ENCODE measurements at places on chromosomes 7 and 10.

DNA sequence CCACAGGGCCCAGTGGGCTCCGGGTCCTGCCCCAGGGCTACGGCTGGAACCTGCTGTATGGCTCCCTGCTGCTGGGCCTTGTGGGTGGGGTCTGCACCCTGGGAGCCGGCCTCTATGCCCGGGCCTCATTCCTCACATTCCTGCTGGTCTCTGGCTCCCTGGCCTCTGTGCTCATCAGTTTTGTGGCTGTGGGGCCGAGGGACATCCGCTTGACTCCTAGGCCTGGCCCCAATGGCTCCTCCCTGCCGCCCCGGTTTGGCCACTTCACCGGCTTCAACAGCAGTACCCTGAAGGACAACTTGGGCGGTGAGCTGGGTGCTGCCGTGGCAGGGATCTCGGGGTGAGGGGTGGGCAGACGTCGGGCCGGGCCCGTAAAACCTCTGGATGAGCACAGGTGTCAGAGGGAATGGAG lies 4.4 kb downstream of the SLC12A9 start:
- DNase-seq: no peak

DNA sequence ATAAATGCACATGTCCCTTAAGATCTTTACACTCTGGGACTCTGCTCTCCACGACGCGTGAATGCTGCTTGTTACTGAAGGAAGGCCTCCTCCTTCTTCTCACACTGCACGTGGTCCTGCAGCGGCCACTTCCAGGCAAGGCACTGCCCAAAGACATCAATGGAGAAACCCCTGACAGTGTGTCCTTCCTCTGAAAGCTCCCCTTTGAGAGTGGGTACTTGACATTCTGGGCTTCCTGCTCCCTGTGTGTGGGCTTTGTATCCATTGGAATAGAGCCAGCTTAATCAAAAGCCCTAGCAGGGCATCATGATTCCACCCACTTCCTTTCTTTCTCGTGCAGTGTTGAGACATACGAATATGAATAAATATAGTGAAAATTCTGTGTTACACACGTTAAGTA lies 69.7 kb upstream of the STK17A start:
- no peak for DNase-seq

DNA sequence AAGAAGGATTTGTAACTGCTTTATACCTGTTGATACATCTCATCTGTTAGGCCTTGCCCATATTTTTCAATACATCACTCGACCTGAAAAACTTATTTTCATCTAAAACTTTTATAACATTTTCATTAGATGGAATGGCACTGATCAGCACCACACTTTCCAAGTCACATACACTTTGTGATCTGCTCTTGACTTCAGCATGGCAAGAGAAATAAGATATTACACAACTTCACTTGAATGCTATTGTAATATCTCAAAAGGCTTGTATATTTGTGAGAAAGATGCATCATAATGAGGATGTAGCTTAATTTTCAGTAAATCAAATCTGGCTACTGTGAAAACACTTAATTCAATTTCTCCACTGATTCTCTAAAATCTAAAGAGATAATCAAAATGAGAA lies 126.2 kb downstream of the MICU1 start:
- DNase-seq: no peak

DNA sequence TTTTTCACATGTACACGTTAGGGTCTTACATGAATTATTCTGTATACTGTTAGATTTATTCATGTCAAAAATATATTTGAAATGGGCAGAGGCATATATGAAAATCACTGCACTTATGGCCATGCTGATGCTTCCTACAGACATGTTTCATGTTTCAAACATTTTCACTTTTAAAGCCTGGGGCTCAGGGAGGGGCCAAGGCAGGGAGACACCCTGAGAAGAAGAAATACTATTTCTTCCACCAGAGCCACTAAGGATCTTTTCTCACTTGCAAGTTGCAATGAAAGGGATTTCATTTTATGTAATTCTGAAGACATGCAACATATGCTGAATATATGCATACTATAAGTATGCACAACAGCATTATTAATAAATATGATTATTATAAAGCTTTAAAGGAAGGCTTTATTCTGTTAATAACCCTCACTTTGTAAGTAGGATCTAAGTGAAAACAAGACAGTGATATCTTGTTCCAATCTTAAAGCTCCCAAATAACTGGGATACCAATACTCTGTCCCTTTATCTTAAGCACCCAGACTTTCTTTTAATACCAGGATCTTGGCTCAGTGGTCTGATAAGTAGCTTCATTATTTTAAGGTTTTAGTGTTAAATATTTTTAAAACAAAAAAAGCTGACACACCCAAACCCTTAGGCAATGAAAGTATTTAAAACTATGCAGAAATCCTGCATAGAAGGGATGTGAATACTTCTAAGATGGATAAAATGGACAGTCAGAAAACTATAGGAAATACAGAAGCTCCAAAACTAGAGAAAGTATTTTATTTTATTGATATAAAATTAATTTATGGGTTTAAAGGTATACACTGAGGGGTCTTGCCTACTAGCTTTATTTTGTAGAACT lies 148.0 kb downstream of the SNX13 start:
- DNase-seq: no peak

DNA sequence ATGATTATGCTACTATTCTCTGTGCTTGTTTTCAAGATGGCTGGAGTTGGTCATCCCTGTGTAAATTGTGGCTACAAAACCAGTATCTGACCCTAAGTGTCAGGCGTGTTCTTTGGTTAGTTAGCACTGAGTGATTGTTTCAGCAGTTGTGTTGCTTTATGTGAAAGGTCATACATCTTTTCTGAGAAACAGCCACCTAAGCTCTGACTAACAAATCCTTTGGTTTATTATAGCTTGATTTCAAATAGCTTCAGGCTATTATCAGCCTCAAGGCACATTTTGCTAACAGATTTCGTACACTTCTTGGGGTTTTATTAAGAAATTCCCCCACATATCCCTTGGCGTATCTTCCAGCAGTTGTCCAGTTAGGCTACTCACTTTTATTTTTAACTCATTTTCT lies 4.8 kb upstream of the ADRB1 start:
- DNase-seq: no peak

DNA sequence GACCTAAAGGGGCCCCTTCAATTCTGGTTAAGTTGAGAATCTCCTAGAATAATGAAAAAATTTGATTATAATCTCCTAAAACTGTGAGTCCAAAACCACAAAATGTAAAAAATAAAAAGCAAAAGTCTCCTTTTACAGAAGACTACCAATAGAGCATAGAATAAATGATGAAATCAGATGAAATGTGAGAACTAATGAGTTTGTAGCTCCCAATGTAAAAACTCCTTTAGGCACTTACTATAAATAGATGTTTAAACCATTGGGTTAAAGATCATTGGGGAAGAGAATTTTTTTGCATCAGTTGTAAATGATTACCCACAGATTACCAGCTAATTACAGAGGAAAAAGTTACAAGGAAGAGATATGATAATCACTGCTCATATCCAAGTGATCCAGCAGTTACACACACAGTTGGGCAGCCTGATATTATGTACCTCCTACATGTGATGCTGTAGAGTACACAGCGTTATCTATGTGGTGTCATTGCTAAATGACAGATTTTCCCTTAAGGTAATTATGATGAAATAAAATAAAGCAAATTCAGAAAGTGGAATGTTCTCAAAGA lies 282.7 kb upstream of the SEMA3D start:
- DNase-seq: no peak

DNA sequence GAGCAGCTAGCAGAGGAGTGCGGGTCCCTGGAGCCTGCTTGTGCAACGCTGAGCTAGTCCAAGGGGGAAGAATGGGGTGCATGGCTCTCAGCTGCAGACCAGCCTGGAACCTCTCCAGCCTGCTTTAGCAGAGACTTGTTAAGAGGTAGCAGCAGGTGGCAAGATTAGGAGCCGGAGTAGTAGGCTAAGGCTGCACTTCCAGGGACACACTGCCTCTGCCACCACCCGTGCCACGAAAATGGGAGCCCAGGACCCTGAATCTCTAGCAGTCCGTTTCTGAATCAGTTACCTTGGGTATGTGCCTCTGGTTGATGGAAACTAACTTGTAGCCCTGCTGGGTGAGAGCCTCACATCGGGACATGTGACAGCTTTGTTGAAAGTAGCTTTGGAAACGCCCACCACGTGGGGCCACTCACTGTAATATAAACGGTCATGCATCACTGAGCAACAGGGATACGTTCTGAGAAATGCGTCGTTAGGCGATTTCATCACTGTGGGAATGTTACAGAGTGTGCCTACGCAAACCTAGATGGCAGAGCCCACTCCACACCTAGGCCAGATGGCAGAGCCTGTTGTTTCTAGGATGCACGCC lies 25.9 kb downstream of the HTRA1 start:
- no peak for DNase-seq

DNA sequence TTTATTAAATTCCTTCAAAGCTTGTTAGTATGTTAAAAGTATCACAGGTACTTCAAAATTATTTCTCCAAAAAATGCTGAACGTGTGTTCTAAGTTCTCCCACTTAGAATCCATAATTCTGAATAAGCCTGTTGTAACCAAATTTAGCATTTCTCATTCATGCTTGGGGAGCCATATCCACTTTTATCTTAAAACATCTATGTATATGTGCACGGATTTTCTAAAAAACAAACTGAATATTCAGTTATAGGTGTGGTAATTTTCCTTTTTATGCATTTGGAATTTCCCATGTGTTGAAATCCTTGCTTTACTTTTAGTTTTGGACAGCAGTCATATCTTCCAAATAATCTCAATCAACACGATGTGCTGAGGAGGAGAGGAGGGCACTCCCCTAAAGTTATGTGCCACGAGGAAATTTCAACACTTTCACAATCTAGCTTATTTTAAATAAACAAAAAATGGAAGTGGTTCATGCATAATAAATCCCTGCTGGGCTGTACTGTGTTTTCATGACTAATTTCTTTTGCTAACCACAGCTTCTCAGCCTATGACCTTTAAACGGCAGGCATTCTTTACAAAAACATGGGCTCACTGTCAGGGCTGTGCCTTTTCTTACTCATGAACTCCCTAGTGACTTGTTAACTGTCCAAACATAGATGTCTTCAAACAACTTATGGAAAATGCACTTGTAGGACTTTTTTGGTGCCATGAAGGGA lies 380.3 kb upstream of the SEMA3C start:
- DNase-seq: no peak

GRCh38 chr10:125023255-125023654 lies 81.3 kb downstream of the ZRANB1 start:
- DNase-seq: no peak

DNA sequence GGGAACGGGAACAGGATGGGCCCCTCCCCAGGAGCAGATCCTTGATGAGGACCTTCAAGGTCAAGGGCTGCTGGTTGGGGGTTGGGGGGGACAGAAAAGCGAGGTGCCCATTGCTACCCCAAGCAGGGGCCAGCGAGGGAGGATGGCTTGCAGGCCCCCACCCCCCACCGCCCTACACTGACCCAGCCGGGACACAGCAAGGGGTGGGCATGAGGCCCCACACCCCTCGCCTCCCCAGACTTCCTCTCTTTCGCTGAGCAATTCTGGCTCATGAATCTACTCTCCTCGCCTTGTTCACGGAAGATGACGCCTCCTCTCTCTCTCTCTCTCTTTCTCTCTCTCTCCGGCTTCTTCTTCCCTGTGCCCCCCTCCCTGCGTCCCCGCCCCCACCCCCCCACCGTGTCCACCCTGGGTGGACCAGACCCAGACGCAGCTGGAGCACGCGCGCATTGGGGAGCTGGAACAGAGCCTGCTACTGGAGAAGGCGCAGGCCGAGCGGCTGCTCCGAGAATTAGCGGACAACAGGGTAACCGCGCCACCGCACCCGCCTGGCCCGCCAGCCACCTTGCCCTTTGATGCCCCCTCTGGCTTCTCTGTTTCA lies 81.1 kb upstream of the GTF2IRD1 start:
- no peak for DNase-seq

- DNase-seq: no peak
Observed at GRCh38 chr10:110818311-110819256, 53.1 kb upstream of the PDCD4 start.

- peak; percentile 67 for DNase-seq
Observed at GRCh38 chr10:102919246-102919959, 1.3 kb downstream of the CNNM2 start.

DNA sequence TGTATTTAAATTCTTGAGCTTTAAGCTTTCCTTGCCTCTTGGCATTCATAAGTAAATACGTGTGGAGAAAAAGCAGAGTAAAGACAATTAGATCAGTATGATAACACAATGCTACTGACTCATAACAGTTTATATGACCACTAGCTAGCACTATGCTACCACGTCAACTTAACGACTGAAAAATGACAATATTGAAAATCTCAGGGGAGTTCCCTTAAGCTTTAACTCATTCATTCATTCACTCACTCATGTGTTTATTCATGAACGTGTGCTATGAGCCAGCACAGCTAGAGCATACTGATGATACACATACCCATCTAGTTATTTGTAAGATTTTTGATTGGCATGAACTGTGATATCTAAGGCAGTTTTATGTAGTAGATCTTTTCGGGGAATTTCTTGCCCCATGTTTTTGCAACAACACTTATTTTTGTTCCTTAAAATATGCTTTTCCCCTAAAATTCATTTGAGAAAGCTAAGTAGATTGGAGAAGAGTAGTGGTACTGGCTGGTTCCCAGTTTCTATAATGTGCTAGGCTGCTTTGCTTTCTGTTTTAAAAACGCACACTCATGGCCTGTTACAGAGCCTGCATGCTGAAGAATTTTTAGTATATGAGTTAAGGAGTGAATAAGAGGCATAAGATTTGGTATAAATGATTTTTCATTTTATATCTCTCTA lies 57.4 kb upstream of the ACBD5 start:
- no peak for DNase-seq

- no peak for DNase-seq
Observed at GRCh38 chr10:100819424-100819823, 74.0 kb downstream of the PAX2 start.

DNA sequence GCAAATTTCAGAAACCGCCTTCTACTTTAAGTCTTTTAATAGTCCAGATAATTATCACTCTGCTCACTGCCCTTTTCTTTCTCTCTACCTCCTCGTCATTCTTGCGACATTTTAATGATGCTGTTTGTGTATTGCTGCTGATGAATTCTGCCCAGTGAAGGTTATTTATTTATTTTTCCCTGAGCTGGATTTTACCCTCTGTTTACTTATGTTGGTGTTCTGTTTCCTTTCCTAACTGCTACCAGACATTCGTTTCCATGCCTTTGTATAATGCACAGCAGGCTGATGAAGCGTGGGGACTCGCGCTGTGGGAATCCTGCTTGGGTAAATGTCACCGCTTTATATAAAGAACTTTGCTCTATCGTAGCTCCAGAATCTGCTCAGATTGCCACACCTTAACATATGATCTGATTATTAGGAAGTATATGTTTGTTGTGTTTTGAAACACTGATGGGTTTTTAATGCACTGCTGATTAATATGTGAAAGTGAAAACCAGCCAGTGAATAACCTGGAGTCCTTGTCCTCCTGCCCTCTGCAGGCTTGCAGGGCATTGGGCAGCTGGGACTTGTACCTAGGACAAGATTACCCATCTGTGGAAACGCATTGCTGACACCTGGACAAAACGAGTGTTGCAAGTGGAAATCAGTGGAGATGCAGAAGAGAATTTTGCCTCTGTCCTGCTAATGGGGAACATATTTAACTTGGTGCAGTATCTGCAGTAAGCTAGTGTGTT lies 291.5 kb downstream of the SDK1 start:
- DNase-seq: no peak
